Activated naive CD8-positive, alpha-beta T cell treated with anti-CD3 and anti-CD28 coated beads, Interleukin-2, amount 50 U/mL, for 24 hours (primary cell): ENCODE measurements at places on chromosomes 16 and 17.

GRCh38 chr17:61583242-61583641 lies 7.8 kb downstream of the NACA2 start:
- no peak for DNase-seq

DNA sequence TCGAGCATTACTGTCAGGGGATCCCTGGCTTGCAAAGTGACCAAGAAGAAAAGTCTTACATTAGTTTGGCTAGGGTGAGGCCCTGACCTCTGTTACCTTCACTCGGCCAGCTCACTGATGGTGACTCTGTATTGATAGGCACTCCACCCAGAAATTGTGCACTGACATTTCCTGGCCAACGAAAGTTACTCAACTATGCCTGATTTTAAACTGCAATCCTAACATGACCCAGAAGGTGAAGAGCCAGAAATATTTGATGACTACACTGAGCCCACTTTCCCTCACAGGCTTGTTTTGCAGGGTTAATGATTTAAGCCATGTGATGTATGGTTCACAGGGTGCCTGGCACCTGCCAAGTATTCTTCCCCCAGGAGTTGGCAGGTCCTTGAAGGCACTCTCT lies 208.2 kb upstream of the MAF start:
- DNase-seq: no peak

DNA sequence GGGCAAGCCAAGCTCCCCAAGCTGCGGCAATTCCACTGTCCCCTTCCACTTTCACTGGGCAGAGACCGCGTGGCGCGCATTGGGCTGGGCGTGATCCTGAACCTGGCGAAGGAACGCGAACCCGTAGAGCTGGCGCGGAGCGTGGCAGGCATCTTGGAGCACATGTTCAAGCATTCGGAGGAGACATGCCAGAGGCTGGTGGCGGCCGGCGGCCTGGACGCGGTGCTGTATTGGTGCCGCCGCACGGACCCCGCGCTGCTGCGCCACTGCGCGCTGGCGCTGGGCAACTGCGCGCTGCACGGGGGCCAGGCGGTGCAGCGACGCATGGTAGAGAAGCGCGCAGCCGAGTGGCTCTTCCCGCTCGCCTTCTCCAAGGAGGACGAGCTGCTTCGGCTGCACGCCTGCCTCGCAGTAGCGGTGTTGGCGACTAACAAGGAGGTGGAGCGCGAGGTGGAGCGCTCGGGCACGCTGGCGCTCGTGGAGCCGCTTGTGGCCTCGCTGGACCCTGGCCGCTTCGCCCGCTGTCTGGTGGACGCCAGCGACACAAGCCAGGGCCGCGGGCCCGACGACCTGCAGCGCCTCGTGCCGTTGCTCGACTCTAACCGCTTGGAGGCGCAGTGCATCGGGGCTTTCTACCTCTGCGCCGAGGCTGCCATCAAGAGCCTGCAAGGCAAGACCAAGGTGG lies 9.8 kb downstream of the SARM1 start:
- peak; percentile 31 for DNase-seq

- DNase-seq: no peak
Observed at GRCh38 chr17:21528031-21528695, 152.0 kb downstream of the KCNJ12 start.

DNA sequence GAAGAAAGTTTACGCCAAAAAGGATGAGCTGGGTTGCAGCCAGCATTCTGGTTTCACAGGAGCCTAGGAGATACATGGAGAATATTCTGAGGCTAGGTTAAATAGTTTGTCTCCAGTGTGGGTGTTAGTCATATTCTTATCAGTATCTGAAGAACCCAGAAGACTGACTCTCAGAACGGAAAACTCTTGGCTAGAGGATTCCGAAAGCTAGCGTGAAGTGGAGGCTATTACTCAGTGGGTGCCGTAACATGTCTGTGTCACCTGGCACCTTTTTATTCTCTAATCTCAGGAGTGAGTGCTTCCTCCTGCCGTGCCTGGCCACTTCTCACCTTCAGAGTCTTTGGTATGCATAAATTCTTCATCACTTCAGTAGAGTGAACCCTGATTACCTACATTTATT lies 199.5 kb downstream of the WWOX start:
- DNase-seq: no peak

GRCh38 chr17:61837175-61838051 lies 25.9 kb downstream of the BRIP1 start:
- peak; percentile 48 for DNase-seq

DNA sequence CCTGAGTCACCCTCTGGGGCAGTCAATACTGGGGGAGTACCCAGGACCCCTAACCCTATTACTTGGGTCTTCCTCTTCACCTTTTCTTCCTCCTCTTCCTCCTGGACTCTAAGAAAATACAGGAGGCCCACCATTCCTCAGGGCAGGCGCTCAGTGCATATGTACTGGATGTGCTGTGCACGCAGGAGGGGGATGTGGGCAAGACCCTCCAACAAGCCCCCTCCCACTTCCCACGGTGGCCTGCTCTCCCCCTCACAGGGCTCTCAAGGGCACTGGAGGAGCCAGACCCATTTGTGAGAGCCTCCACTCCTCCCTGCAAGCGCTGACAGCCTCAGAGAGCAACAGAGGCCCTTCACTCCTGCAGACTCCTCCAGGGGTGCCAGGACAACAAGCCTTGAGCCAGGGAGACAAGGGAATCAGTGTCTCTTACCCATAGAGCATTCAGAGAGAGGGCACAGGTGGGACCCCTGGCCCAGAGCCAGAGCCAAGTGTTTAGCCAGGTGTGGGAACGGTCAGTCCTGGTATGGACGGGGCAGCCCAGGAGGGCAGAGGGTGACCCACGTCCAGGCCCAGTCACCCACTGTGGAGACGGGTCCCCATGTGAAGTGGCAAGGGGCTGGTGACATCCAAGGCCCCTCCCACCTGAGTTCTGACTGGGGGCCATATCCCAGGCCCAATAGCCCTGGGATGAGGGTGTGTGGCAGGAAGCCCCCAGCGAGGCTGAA lies 27.3 kb upstream of the KSR1 start:
- no peak for DNase-seq

DNA sequence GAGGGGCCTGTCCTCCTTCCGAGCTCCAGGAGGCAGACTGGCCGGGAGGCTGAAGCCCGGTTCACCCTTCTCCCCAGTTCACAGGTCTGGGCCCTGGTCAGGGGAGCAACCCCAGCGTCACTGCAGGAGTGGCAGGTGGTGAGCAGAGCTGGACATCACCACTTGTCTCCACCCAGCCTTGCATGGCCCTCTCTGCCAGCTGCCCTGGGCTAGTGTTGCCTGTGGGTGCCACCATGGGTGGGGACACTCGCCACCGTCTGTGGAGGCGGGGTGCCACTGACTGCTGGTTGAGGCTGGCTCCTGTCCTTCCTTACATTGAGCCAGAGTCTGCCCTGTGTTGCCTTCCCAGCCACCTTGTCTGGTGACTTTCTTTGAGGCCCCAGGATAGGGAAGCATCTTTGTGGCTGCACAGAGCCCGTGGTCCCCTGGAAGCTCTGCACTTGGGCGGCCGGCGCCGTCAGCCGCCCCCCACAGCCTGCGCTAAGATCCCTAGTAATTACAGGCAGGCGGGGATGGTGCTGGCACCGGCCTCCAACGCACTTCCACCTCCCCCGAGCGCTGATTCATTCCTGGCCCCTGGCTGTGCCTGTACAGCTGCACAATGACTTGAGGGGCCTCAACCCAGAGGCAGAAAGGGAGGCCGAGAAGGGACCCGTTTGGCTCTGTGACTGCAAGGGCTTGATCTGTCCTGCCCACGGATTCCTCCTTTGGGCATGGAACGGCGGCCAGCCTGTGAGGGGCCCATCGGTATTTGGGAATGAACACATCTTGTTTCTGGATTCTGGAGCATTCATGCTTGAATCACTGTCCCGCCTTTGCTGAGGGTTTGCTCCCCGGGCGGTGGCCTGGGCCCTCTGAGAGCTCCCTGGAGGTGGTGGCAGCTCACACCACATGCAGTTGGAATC lies 5.2 kb downstream of the BAIAP2 start:
- DNase-seq: no peak

GRCh38 chr17:28667870-28668269 lies 5.9 kb downstream of the SUPT6H start:
- no peak for DNase-seq

- DNase-seq: no peak
Observed at GRCh38 chr17:9266031-9266680, 244.8 kb downstream of the NTN1 start.

DNA sequence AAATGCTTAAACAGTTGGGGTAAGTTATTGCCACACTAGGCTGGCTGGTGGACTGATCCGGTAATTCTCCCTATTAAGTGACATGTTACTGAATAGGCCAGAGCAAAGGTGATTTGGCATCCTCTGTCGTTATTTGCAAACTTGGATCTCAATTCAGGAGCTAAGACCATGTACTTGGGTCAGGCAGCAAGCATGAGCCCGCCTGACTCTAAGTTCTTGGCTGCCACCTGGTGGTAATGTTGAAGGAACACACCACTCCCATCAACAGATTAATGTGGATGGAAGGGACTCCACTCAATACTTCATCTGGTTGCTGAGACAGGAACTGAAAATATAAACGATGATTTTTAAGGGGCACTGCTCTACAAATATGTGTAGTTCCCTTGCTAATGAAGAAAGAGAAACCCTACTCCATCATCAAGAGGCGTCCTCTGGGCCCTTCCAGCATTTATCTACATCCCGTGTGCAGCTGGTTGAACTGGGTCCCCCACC lies 70.8 kb downstream of the EMP2 start:
- DNase-seq: peak; percentile 62

GRCh38 chr17:15343749-15344148 lies 2.4 kb upstream of the TEKT3 start:
- no peak for DNase-seq

DNA sequence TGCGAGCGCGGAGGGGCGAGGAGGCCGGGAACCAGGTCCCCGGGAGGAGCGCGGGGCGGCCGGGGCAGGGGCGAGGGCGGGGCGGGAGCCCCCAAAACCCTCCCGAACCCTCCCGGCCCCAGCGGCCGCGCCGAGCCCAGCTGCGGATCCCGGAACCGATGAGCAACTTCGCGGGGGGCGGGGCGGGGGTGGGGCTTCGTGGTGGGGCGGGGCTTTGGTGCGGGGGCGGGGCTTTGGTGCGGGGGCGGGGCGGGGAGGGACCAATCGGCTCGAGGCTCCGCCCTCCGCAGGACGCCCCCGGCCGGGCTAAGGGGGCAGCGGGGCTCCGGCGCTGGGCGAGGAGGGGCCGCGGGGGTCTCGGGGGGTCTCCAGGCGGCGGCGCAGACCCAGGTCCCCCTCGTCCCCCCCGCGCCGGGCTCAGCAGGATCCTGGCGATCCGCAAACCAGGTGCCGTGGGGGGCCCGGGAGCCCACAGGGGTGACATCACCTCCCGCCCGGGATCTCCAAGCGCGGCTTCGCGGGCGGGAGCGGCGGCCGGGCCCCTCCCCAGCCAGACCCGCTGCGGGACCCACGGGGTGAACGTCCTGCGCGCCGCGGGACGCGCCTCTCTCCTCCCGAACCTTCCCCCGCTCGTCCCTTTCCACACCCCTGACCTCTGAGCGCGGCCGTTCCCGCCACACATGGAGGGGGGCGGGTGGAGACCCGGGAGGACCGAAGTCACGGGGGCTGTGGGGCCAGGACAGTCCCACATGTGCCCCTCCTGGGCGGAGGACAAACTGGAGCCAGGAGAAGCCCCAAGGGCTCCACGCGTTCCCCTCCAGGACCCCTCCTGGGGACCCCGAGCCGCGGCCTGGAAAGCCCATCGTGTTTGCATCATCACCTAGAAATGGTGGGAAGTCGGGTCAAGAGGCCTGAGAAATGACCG lies at the start of gene ABR:
TSS of gene ABR (minus strand) at position 164 of the 925 bp plus-strand sequence. CDS start 254 bp downstream, outside the sequence.
- peak; percentile 46 for DNase-seq

- no peak for DNase-seq
Observed at GRCh38 chr16:88848557-88848956, 8.2 kb downstream of the GALNS start.

DNA sequence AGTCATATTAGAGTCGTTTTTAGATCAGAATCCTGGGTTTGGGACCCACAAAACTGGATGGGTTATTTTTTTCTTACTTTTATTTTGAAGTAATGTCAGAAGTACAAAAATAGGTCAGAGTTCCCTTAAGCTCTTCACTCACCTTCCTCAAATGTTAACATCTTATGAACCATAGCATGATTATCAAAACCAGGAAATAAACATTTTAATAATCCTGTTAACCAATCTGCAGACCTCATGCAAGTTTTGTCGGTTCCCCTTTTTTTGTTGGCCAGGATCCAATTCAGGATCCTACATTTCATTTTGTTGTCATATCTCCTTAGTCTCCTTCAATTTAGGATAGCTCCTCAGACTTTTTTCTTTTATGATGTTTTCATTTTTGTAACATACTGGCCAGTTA lies 162.0 kb downstream of the CHD9 start:
- DNase-seq: no peak

- DNase-seq: no peak
Observed at GRCh38 chr17:7570351-7570750, 8.6 kb downstream of the SENP3 start.

GRCh38 chr16:48949636-48950035 lies 332.0 kb downstream of the CBLN1 start:
- no peak for DNase-seq

- DNase-seq: no peak
Observed at GRCh38 chr16:9380221-9380620, 288.8 kb downstream of the HAPSTR1 start.

GRCh38 chr17:72887917-72888316 lies 204.6 kb downstream of the SLC39A11 start:
- DNase-seq: no peak

GRCh38 chr17:29363716-29364115 lies 26.4 kb upstream of the TAOK1 start:
- DNase-seq: no peak

GRCh38 chr17:29283496-29283895 lies 10.5 kb downstream of the NUFIP2 start:
- DNase-seq: no peak

DNA sequence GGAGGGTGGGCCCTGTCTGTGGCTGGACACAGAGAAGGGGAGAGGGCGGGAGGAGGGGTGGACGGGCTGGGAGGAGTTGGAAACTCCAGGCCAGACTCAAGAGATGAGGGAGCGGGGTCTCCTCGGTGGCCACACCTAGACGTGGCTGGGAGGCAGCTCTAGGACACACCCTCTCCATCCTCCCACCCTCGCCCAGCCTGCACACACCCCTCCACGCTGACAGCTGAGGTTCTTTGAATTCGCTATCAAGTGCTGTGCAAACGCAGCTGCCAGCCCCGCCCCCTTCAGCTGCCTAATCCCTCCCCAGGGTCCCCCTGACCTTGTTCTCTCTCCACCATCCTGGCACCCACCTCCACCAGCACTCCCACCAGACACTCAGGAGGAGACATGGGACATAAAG lies 48.7 kb downstream of the DNAH17 start:
- DNase-seq: no peak

DNA sequence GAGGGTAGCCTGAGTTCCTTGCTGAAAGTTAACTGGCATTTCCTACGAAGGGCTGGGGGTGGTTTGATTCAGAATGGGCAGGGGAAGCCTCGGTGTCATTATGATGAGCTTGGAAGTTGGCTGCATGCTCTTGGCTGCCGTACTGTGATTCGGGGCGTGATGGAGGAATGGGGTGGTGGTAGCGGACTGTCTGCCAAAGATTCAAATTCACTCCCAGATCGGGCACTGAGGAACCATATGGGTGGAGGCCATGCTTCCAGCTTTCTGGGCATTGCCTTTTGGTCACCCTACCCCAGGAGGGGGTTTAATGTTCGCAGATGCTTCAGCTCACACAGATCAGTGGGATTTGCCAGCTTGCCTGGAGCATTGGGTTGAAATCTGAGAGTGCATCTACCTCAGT lies 492.8 kb upstream of the EEF2KMT start:
- no peak for DNase-seq
